ENCODE measurements at places on chromosomes 5 and 9.

DNA sequence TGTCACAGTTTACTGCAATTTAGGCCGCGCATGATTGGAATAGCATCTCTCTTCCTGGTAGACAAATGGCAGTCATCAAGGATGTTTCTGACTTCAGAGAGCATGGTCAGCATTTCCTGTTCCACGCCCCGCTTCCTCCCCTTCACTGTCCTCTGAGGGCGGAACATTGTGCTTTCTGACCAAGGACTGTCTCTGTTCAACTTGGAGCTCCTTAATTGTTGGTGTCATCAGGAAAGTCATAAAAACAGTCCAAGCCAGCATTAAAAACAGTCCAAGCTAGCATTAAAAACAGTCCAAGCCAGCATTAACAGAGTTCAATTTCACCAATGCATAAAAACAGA is 301.3 kb upstream of the IRX4 start:
- DNase-seq: no peak

DNA sequence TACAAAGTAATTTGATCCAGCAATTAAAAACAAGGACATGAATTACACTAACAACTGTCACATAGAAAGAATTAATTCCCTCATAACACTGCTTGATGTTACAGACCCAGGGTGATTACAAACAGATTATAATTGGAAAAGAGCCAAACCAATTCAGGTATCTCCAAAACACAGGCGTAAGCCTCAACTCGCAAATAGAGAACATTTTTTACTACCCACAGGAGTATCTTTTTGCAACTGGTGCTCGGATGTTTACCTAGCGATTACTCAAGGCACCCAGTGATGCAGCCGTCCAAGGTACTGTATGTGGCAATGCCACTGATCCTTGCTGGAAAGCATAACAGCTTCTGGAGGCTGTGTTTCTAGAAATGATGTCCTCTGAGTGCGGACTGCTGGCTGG is 386.1 kb upstream of the KIF2A start:
- no peak for DNase-seq

DNA sequence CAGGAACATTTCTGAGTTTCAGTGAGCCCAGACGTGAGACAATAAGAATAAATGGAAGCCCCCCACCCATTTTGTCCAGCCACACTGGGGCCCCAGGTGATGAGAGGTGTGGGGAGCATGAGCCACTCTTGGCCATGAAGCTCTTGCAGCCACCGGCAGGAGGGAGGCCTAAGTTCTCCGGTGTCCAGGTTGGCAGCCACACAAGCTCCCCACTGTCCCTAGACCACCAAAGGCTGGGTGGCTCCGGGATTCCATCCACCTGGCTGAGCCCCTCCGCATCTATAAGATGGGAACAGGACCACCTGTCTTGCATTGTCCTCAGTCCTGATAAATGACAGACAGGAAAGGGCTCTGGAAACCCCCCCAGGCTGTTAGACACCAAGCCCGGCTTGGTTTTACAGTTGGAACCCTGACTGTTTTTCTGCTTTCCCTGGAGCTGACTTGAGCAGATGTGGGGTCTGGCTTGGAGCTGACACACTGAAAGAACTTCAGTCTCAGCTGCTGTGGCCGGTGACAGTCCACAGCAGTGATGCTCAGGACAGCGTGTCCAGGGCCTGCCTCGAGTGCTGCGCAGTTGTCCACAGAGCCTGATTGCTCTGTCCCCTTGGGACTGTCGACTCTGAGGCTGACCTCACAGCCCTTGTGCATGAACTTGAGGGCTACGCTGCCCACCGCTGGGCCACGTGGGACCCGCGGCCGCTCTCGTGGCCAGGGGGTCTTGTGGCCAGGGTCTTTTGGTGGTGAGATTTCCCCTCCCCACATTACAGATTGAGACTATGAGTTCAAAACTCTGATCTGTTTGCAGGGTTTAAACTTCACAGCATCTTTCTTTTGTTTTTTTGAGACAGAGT is 74.8 kb downstream of the PSMB7 start:
- DNase-seq: no peak

- DNase-seq: no peak
Observed at GRCh38 chr5:147063943-147064342, 170.9 kb upstream of the STK32A start.

- DNase-seq: no peak
Observed at GRCh38 chr9:79507801-79508200, 64.0 kb upstream of the TLE4 start.

GRCh38 chr5:7181841-7182240 is 214.1 kb upstream of the ADCY2 start:
- no peak for DNase-seq

DNA sequence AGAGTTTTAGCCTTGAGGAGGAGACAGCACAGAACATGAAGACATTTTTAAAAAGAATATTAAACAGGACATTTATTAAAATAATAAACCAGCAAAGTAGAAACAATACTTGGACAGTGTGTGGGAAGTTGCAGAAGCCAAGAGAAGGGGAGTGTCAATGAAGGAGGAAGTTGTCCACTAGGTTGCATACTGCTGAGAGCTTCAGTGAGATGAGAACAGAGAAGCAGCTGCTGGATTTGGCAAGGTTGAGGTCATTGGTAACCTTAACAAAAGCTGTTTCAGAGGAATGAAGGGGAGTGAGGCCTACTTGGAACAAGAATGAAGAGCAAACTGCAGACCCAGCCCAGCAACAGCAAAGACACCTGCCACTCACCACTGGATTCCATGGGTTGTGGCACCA is 11.4 kb downstream of the BHMT start:
- DNase-seq: peak; percentile 7

DNA sequence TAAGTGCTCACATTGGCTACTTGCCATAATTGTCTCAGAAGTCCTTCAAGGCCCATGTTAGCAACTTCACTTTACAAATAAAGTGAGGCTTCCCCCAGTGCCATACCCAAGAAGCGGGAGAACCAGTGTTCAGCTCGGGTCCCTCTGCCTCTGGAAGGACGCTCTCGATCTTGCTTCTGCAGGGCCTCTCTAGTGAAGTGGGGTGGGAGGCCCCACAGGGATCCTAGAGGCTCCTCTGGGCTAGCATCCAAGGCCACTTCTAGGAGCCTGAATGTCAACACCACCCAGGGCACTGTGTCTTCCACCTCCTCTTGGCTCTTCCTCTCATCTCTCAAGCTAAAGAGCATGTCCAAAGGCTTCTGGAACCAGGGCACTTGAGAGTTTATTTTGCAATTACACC is 282.5 kb downstream of the GADD45G start:
- DNase-seq: no peak

GRCh38 chr5:150753863-150754262 is 5.0 kb downstream of the DCTN4 start:
- no peak for DNase-seq

GRCh38 chr9:70830618-70831017 is 290.8 kb downstream of the TRPM3 start:
- no peak for DNase-seq

DNA sequence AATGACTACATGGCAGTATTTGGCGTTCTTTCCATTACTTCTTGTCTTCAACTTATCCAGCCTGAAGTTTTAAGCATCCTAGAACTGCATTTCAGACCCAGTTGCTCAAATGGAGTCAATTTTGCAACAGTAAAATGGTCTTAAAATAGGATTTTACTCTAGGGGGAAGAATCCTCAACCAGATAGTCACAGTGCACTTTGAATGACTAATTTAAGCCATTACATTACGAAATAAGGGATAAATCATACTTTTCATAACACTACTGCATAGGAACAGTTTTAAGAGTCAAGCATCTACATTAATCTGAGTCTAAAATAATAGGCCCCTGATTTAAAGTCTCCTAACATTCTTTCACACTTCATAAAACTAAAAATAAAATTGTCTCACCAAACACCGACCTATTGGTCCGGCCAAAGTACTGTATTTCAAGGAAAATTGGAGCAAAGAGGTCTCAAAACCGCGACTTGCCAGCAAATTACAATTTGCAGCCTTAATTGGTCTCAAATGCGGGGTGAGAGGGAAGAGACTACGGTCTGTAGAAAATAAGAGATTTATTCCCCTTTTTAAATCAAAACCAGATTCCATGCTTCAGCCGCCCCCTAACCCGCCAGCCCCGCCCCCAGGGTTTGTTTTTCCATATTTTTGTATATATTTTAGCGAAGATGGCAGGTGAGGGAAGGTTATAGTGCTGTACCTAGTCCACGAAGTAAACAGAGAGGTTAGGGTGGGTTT is 1.2 kb upstream of the SMARCA2 start:
- peak; percentile 69 for DNase-seq

GRCh38 chr5:154202379-154203260 is 12.1 kb downstream of the GALNT10 start:
- no peak for DNase-seq

GRCh38 chr9:8651846-8652215 is 852.3 kb upstream of the DMAC1 start:
- no peak for DNase-seq

GRCh38 chr5:136020383-136021015 is 8.3 kb upstream of the TGFBI start:
- DNase-seq: peak; percentile 93

DNA sequence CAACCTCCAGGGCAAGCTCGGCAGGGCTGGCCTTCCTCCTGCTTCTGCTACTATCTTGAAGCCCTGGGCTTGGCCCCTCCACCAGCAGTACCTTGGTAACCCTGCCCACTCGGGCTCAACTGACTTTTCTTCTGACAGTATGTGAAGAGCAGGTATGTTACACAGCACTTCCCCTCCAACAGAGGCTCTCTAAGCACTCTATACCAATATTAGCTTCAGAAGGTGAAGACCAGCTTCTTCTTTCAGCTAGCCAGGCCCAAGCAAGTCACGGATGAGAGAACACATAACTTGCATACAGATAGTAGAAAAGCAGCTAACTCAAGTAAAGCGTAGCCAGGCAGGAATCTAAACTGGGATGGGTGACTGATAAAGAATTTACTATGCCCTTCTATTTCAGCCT is 64.3 kb downstream of the FEM1C start:
- no peak for DNase-seq

DNA sequence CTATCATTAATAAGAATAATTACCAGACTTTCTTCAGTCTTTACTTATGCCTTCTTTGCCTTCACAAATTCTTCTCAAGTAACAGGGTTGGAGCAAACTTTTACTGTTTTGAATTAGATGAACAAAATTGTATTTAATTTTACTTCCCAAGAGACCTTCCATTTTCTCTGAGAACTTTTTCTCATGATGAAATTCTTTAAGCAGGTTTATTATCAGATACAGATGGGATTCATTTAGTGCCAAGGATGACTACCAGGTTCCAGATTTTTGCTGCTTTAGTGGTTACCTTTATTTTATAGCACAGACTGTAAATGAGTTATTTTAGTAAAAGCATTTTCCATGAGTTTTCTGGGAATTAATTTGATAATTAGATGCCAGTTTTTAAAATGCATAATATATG is 125.1 kb downstream of the GDNF start:
- no peak for DNase-seq

DNA sequence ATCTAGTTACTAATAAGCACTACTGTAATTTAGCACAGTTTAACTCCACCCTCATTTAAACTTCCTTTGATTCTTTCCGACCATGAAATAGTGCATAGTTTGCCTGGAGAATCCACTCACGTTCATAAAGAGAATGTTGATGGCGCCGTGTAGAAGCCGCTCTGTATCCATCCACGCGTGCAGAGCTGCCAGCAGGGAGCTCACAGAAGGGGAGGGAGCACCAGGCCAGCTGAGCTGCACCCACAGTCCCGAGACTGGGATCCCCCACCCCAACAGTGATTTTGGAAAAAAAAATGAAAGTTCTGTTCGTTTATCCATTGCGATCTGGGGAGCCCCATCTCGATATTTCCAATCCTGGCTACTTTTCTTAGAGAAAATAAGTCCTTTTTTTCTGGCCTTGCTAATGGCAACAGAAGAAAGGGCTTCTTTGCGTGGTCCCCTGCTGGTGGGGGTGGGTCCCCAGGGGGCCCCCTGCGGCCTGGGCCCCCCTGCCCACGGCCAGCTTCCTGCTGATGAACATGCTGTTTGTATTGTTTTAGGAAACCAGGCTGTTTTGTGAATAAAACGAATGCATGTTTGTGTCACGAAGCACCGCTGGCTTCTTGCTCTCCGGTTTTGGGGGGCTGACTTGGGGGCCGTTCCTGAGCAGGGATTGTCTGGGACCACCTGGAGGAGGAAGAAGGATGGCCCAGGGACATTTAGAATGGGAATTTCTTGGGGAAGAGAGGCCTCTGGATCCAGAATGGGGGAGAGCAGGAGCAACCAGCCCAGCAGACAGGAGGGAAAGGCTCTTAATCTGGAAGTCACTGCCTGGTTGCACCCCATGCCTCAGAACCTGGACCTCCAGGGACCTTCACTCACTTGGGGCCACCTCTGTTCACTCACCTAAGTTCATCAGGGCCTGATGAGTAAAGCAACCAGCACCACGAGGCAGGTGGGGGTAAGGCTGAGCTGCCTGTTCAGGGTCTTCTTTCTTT is 35.4 kb downstream of the CXXC5 start:
- no peak for DNase-seq

DNA sequence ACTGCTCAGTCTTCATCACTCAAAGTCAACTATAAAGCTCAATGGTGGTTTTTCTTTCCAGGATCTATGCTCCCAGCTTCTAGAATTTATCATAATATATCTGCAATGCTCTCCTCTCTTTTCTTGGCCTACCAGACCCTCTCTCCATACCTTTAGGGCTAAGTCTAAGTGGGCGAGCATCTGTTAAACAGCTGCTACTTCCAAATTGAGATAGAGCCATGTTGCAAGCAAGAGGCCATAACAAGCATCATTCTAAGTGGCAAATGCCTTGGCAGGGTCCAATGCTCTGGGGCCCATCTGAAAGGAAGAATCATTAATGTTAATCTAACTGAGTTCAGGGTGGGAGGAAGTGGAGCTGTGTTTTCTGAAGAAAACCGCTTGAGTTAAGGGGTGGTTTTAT is 324.0 kb downstream of the TLR4 start:
- DNase-seq: no peak

GRCh38 chr5:55492449-55492848 is 42.3 kb downstream of the PLPP1 start:
- no peak for DNase-seq

GRCh38 chr9:111149018-111149759 is 110.9 kb upstream of the LPAR1 start:
- no peak for DNase-seq

DNA sequence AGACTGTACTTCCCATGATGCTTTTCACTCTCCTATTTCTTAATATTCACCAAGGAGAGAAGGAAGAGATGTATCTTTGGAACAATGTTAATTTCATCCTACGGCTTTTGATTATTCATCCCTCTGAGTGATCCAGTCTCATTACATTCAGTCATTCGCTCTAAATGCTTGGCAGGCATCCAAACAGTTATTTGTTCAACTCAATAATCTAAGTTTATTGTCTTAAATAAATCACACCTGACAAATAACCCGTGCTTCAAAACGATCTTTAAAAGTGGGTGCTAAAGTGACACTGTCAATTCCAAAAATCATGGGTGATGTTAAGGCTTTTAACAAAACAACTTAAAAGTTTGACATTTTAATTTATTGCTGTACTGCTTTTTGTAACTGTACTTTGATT is 233.1 kb downstream of the RASEF start:
- no peak for DNase-seq

Measured in CD14-positive monocyte (primary cell).